ENCODE measurements at places on chromosomes 4 and X. TPM values are rescaled to one million over a fixed set of nuclear protein-coding genes. Genes with fewer than 3 reads are reported as not detected.

The RASL11B gene
- 0.42 TPM for polyA plus RNA-seq

The TMEM271 gene
- not detected for polyA plus RNA-seq

The SLAIN2 gene
- 30.4 TPM for polyA plus RNA-seq

The TAPT1 gene
- polyA plus RNA-seq: 12.8 TPM

The ADH6 gene
- 0.15 TPM for polyA plus RNA-seq

The IQCM gene
- polyA plus RNA-seq: not detected

The AKAP14 gene
- not detected for polyA plus RNA-seq

The OSTC gene
- polyA plus RNA-seq: 64.4 TPM

The RNF212 gene
- polyA plus RNA-seq: 4.7 TPM

The MSX1 gene
- 23.0 TPM for polyA plus RNA-seq

The CSAG1 gene
- not detected for polyA plus RNA-seq

The HAND2 gene
- polyA plus RNA-seq: 3.8 TPM

The GAGE12J gene
- polyA plus RNA-seq: not detected

All from adipose tissue (tissue), 3 donors.